ENCODE measurements at places on chromosomes 13 and 19.

GRCh38 chr13:44131069-44131614 is 242.5 kb upstream of the SERP2 start:
- no peak for DNase-seq

GRCh38 chr19:56114051-56114777 is 6.9 kb downstream of the ZNF787 start:
- DNase-seq: no peak

DNA sequence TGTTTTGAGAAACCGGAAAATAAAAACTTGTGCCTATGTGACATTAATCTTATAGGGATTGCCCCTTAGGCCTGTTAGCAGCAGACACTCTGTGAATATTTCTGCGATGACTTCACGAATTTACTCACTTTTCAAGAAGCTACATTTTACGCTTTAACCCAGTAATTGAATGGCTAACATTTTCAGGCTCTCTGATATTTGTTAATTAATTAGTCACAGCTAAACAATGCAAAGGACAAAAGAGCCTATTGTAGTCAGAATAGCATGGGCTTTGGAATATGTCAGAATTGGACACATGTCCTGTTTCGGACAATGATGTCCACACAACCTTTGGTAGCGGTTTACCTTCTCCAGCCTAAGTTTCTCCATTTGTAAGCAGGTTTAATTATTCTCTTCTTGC is 506.6 kb downstream of the EFNB2 start:
- no peak for DNase-seq

GRCh38 chr13:101382086-101382485 is 34.2 kb downstream of the NALCN start:
- no peak for DNase-seq

- DNase-seq: no peak
Measured at GRCh38 chr19:51439021-51439465, 19.2 kb downstream of the SIGLEC8 start.

- no peak for DNase-seq
Measured at GRCh38 chr13:29902632-29903305, 52.4 kb upstream of the UBL3 start.

DNA sequence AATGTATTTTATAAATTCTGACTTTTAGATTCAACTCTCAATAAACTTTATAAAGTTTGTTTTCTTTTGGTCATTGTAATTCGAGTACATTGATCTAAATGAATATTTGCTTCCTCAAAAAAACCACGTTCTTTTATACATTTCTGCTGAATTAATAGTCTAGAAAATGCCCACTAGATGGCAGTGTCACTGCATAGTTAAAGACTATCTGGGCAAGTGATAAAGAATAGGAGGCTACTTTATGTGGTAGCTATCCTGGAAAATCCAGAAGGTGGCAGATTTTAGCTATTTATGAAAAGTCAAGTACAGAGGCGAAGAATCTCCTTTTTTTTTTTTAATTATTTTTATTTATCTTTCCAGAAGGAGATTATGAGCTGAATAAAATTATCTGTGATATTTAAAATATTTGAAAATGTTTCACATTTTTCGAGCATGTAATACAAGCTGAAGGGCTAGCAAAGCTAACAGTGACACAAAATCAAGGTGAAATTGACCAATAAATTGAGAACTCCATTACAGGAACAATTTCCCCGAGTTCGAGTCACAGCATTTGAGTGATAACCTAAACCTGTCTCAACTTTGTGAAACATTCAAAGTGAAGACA is 221.8 kb downstream of the OLFM4 start:
- no peak for DNase-seq

GRCh38 chr13:114077933-114078325 is 54.5 kb downstream of the RASA3 start:
- no peak for DNase-seq
